ENCODE measurements at places on chromosomes 3 and 15.
A peak's percentile ranks its signal among the peaks of the same experiment; 100 is the strongest.

DNA sequence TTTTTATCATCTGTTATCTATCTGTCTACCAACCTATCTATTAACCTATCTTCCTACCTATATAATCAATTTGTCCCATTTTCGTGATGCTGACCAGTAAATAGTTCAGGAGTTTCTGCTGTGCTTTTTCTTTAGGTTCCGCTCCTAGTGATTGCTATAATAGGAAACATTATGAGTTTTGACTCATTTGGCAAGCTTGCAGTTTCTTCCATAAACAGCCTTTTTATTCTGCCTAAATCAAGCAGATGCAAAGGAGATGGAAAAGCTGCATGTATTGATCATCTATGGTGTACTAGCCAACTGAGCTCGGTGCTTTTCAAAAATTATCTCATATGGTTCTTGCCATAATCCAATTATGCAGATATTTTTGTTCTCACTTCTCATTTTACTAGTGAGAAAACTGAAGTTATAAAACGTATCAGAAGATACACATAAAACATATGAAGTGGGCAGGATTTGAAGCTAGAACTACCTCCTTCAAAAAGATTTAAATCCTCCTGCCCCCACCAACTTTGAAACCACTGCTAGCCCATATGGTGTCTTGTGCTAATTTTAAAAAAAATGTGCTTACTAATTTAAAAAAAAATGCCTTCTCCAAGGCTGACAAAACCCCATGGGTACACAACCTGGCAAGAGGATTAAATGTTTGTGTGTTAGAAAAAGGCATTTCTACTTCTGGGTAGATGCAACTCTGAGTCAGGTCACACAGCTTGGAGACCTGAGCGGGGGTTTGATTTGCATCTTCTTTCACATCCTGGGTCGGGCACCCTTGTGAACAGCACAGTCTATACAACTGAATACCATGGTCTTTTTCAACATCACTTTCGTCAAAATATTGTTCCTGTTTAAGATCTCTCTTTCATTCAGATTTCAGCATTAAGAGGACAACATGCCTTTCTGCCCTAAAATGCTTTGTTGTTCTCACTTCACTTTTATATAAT, 267.0 kb downstream of the CHL1 start:
- no peak for DNase-seq

- DNase-seq: no peak
Observed at GRCh38 chr3:113245761-113246161, 34.4 kb downstream of the BOC start.

GRCh38 chr3:186520957-186521842, 23.0 kb downstream of the CRYGS start:
- DNase-seq: no peak

- no peak for DNase-seq
Observed at GRCh38 chr15:101543926-101544612, 54.6 kb upstream of the PCSK6 start.

DNA sequence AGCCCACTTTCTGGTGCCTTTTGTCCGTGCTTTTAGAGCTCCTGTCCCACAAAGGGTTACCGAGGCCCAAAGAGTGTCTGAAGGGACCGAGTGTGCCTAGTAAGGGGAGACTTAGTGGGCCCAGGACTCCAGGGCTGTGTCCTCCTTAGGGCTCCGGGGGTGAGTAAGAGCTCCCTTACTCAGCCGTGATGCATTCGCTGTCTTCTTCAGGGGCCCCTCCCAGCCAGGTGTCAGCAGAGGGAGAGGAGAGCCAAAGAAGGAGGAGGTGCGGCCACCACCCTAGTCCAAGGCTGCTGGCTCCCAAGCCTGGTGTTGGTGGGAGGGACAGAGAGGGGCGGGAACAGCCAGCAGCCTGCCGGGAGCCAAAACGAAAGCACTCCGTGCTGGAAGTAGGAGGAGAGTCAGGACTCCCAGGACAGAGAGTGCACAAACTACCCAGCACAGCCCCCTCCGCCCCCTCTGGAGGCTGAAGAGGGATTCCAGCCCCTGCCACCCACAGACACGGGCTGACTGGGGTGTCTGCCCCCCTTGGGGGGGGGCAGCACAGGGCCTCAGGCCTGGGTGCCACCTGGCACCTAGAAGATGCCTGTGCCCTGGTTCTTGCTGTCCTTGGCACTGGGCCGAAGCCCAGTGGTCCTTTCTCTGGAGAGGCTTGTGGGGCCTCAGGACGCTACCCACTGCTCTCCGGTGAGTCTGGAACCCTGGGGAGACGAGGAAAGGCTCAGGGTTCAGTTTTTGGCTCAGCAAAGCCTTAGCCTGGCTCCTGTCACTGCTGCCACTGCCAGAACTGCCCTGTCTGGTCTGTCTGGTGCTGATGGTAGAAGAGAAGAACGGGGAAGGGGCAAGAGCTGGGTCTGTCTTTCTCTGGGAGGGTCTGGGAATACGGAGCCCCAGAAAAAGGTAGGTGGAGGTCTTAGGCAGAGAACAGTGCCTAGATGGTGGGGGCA, at the start of gene IL17RC:
Gene IL17RC, plus strand, starts transcription at position 365 of the 947 bp plus-strand sequence. Its CDS starts 218 bp downstream, at position 583.
- peak; percentile 88 for DNase-seq

GRCh38 chr15:96306321-96306720, 24.2 kb upstream of the NR2F2 start:
- no peak for DNase-seq

GRCh38 chr15:75204340-75205063, 2.8 kb downstream of the C15orf39 start:
- peak; percentile 98 for DNase-seq

DNA sequence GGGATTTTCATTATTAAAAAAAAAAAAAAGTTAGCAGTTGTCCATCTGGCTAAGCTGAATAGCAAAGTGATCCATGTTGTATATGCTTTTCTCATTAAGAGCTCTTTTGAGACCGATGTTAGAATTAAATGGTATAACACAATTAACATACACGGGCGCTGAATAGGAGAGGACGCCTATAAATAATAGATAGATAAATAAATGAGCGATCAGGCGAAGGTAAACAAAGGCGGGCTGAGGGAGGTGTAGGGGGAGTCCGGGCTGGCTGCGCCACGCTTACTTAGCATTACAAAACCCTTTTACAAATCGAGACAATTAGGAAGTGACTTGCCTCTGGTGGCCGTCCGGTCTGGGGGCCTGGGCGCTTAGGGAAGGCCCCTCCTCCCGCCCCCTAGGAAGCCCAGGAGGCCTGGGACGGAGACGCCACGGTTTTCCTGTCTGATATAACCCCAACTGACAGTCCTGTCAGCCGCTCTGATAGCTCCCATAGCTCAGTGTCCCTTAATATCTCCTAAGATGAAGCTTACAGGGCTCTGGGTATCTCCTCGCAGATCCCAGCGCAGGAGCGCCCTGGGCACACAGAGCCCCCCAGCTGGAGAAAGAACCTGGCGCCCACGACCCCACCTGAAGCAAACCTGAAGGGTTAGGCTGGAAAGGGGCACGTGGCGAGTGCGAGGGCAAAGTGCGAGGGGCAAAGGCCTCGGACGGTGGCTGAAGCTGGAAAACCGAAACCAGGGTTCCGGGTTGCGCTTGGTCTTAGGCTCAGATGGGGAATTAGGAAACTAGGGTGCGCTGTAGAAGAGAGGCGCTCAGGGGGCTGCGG, 3.6 kb downstream of the SOX14 start:
- no peak for DNase-seq

DNA sequence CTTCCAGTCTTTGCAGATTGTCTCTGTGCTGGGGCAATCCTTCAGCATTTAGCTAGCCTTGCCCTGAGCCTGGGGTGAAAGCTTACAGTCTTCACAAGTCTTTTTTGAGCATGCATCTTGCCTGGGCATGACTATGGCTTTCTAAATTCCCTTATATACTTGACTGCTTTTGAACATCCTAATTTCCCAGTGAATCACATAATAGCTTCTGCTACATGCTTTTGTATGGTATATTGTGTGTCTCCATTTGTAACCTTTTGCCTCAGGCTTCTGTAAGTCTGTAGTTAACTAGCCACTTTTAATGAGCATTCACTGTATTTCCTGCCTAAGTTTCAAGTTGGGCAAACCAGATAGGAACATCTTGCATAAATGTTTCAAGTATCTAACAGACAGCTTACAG, 76.8 kb downstream of the CHCHD4 start:
- DNase-seq: peak; percentile 1

DNA sequence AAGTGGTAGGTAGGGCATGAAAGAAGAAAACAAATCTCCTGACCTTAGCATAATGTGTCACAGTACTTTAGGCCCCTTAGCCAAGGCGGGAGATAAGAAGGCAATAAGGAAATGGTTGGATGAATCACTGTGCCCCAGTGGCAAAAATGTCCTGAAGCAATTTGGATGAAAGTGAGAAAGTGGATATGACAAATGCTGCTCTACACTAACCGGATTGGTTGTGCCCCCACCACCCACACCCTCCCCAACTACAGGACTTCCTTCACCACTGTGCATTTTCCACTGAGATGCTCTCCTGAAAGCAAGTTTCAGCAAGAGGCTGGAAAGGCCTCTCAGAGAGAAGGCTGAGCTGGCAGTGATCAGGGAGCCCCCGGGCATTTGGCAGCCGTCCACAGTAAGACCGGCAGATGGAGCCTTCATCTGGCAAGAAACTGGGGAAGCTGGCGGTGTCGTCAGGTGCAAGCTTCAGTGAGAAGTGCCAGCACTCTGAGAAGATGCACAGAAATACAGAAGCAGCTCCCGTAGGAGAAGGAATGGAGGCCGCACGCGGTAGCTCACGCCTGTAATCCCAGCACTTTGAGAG, 63.8 kb downstream of the ATP1B3 start:
- peak; percentile 95 for DNase-seq

- DNase-seq: no peak
Observed at GRCh38 chr3:7146529-7146928, 285.6 kb downstream of the GRM7 start.

DNA sequence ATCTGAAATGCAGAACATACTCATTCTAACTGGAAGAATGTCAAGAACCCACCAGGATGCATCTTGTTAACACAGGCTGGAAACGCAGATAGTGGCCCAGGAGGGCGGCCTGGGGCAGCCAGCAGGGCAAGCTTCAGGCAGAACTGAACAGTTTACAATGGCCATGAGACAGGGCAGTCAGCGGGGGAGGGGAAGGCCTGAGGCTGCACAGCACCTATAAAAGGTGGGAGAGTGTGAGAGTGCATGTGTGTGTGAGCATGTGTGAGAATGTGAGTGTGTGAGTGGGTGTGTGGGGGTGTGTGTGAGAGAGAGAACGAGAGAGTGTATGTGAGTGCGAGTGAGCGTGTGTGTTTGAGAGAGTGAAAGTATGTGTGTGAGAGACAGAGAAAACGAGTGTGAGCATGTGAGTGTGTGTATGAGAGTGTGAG, 26.8 kb upstream of the SLCO2A1 start:
- DNase-seq: no peak

- no peak for DNase-seq
Observed at GRCh38 chr3:50242851-50243542, 7.0 kb downstream of the GNAI2 start.

GRCh38 chr3:78665776-78666469, 1101.9 kb downstream of the ROBO1 start:
- no peak for DNase-seq

- peak; percentile 3 for DNase-seq
Observed at GRCh38 chr3:85678713-85679112, 719.9 kb downstream of the CADM2 start.

GRCh38 chr3:164832216-164832615, 246.1 kb downstream of the SI start:
- no peak for DNase-seq

DNA sequence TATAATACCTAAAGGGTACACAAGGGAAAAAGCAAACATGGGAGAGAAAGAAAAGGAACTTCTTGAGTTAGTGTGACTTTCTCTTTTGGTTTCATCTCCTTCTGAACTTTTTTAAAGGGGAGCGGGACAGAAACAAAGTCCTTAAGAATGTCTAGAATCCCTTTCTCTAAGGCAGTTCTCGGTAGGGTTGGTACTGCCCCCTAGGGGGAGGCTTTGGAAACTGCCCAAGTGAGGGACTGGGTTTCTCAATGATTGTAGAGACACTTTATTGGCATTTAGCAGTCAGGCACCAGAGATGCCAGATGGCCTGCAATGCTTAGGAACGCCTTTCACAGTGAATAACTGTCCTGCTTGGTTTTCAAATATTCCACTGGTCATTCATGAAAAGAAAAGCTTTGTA, 172.7 kb downstream of the WDR72 start:
- DNase-seq: no peak

- peak; percentile 13 for DNase-seq
Observed at GRCh38 chr3:153158961-153159735, 2.9 kb upstream of the RAP2B start.

GRCh38 chr3:40645883-40646282, 121.1 kb downstream of the ZNF621 start:
- no peak for DNase-seq

DNA sequence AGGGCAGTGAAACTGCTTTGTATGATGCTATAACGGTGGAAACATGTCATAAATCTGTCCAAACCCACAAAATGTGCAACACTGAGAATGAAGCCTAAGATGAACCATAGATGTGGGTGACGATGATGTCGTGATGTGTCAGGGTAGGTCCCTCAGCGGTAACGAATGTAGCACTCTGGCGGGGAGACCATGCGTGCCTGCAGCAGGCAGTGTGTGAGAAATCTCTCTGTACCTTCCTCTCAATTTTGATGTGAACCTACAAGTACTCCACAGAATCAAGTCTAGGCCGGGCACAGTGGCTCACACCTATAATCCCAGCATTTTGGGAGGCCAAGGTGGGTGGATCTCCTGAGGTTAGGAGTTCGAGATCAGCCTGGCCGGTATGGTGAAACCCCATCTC, 268.2 kb upstream of the LYSMD4 start:
- DNase-seq: no peak

DNA sequence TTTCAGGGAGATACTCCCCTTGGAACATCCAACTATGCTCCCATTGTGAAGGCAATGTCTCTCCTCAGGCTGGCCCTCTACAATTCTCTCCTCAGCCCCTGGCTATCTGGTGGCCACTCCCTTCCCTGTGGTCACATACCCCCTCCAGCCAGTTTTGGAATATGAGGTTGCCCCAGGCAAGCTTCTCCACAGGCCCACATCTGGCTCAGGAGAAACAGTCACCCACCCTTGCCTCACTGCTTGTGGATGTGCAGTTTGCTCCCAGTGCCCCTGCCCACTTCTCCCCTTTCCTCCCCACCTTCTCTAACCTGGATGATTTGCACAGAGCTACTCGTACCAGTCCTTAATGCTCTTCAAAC, 15.7 kb upstream of the TIPARP start:
- no peak for DNase-seq

GRCh38 chr3:162865466-162865865, 1368.9 kb downstream of the OTOL1 start:
- no peak for DNase-seq

DNA sequence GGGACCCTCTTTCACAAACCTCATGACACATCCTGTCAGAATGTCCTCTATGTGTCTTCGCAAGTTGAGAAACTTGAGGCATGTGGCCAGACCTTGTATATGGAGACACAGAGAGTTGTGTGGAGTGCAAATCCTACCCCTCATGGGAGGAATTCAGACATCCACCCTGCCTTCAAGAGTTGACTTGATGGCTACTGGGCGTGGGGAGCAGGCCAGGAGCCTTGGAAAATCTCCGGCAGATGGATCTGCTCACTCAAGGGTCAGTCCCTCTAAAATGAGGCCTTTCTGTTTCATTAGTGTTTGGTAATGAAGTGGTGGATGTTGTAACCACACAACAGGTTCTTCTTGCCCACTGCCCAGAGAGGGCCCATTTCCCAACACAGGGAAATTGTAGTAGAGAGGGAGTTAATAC, 79.0 kb downstream of the ASB7 start:
- no peak for DNase-seq

- DNase-seq: no peak
Observed at GRCh38 chr3:72571638-72572114, 276.6 kb downstream of the SHQ1 start.
